ENCODE measurements at places on chromosomes 13 and 19. TPM values are rescaled to one million over a fixed set of nuclear protein-coding genes. Genes with fewer than 3 reads are reported as not detected.

- H3K27ac ChIP-seq = peak overlapping the region; percentile 95
- no peaks in the 10 kb centered on the region for H3K27me3 ChIP-seq
- DNase-seq = peak; percentile 70
Observed at GRCh38 chr19:3336680-3337523, 29.5 kb upstream of the NFIC start.

The PRTN3 gene
- polyA plus RNA-seq = 0.85 TPM

The HIPK4 gene
- 0.10 TPM for polyA plus RNA-seq

DNA sequence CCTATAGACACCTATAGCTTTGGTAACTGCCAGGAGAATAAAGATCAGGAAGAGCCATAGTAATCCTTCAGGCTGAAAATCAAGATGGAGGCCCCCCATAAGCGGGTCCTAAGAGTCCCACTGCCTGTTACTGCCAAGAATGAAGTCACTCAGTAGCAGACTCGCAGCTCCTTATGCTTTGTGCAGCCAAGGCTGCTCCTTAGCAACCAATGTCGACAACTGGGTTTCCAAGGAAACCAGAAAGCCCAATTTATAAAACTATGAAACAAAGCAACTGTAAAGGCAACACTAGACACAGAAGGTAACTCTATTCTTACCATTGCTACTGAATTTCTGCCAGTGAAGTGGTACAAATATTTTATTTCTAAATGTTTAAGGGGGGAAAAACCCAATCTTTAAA is 56.5 kb downstream of the DCLK1 start:
- H3K27me3 ChIP-seq = no peaks in the 10 kb centered on the region
- DNase-seq = peak; percentile 72
- H3K4me3 ChIP-seq = no peak overlapping the region
- no peaks in the 10 kb centered on the region for H3K36me3 ChIP-seq

DNA sequence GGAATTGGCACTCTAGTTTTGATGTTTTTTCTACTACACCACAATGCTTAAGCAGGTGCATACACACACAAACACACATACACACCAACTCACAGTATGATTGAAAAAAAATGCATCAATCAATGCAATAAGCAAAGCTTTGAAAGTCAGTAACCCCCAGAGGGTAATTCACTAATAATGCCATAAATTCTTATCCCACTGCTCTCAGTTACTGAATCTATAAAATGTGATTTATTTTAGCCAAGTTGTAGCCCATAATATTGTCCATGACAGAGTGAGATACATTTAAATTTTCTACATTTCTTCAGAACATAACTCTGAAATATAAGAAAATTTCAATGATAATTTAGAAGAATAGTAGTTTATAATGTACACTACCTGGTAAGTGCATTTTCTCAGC is 87.9 kb downstream of the LIG4 start:
- H3K4me1 ChIP-seq = no peaks in the 10 kb centered on the region
- H3K27me3 ChIP-seq = no peaks in the 10 kb centered on the region
- H3K36me3 ChIP-seq = no peaks in the 10 kb centered on the region
- no peak for DNase-seq
- no peak overlapping the region for H3K4me3 ChIP-seq
- no peak overlapping the region for H3K27ac ChIP-seq

GRCh38 chr19:40213882-40214570 is 4.2 kb downstream of the TTC9B start:
- H3K36me3 ChIP-seq = peaks cover 12% of the 10 kb centered on the region
- no peaks in the 10 kb centered on the region for H3K4me1 ChIP-seq
- H3K27me3 ChIP-seq = peaks cover 6% of the 10 kb centered on the region
- H3K27ac ChIP-seq = no peak overlapping the region
- no peak for DNase-seq

- no peaks in the 10 kb centered on the region for H3K4me1 ChIP-seq
- H3K27me3 ChIP-seq = no peaks in the 10 kb centered on the region
- no peak overlapping the region for H3K27ac ChIP-seq
- H3K4me3 ChIP-seq = no peak overlapping the region
- peaks cover 28% of the 10 kb centered on the region for H3K36me3 ChIP-seq
Observed at GRCh38 chr19:18167011-18167410, 6.6 kb upstream of the IFI30 start.

DNA sequence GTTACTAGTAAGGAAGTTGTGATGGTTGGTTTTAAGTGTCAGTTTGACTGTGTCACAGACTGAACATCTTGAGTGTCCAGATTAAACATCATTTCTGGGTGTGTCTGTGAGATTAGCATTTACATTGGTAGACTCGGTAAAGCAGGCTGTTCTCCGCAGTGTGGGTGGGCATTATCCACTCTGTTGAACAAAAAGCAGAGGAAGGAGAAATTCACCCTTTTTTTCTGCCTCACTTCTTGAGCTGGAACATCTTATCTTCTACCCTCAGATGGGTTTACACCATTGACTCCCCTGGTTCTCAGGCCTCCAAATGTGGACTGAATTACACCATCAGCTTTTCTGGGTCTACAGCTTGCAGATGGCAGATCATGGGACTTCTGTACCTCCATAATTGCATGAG is 63.7 kb upstream of the ZDHHC20 start:
- no peak overlapping the region for H3K27ac ChIP-seq
- DNase-seq = no peak
- no peak overlapping the region for H3K4me3 ChIP-seq
- H3K4me1 ChIP-seq = no peaks in the 10 kb centered on the region

The FARSA gene
- 72.1 TPM for polyA plus RNA-seq

- no peaks in the 10 kb centered on the region for H3K36me3 ChIP-seq
- peak; percentile 49 for DNase-seq
- H3K4me3 ChIP-seq = no peak overlapping the region
- H3K4me1 ChIP-seq = peaks cover 54% of the 10 kb centered on the region
Observed at GRCh38 chr19:33395561-33396550, 22.3 kb downstream of the CEBPG start.

DNA sequence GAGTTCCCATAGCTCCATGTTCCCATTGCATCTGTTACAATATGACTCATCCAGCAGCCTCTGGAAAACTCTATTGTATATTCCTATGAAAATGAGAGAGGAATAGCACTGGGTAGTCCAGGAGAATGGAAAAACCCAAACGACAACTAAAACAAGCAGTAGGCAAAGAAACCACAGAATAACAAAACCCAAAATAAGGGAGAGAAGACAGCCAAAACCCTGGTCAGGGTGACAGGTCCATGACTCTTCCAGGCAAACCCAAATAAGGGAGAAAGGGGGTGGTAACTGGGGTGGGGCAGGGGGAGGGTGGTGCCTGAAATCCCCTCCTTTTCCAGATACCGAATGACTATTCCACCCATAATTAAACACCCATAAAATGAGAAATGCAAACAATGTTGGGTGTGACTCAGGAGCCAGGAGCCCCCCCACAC is 4.0 kb upstream of the ZNF8 start:
- no peak for DNase-seq
- H3K36me3 ChIP-seq = peaks cover 14% of the 10 kb centered on the region
- H3K27ac ChIP-seq = no peak overlapping the region
- H3K4me1 ChIP-seq = peaks cover 5% of the 10 kb centered on the region

- peak; percentile 51 for DNase-seq
- H3K27me3 ChIP-seq = no peaks in the 10 kb centered on the region
- H3K27ac ChIP-seq = no peak overlapping the region
- H3K36me3 ChIP-seq = no peaks in the 10 kb centered on the region
- no peak overlapping the region for H3K4me3 ChIP-seq
Observed at GRCh38 chr19:18349524-18350128, 9.2 kb downstream of the PGPEP1 start.

- no peaks in the 10 kb centered on the region for H3K36me3 ChIP-seq
- no peak overlapping the region for H3K27ac ChIP-seq
- H3K27me3 ChIP-seq = no peaks in the 10 kb centered on the region
- no peaks in the 10 kb centered on the region for H3K4me1 ChIP-seq
- DNase-seq = no peak
- no peak overlapping the region for H3K4me3 ChIP-seq
Observed at GRCh38 chr13:57825066-57825465, 193.5 kb downstream of the PCDH17 start.

DNA sequence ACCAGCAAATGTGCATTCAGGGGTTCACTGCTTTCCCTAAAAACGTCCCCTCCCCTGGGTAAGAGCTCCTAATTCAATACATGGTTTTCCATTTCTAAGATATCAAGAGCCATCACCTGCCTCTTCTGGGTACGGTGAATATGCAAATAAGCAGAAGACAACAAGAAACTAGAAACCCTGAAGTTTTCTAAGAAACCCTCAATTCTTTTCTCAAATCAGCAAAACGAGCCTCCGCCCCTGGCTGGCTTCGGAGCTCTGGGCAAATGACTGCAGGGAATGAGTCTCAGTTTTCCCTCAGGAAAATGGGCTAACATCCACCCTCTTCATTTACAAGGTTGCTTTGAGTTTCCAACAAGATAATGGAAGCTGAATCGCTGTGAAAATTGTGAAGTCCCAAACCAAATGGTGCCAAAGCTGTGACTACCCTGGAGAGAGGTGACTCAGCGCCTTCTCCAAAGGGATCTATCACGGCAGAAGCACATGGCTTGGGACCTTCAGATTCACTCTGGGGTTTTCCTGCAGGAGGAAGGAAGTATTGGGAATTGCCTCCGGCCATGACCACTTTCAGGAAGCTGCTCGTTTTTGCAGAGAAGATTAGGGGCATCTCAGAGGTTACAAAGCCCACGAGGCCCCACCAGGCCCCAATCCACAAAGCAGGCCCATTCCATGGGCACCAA is 26.6 kb downstream of the KLF2 start:
- H3K36me3 ChIP-seq = no peaks in the 10 kb centered on the region
- no peaks in the 10 kb centered on the region for H3K27me3 ChIP-seq
- H3K4me3 ChIP-seq = no peak overlapping the region
- no peak for DNase-seq
- no peak overlapping the region for H3K27ac ChIP-seq

DNA sequence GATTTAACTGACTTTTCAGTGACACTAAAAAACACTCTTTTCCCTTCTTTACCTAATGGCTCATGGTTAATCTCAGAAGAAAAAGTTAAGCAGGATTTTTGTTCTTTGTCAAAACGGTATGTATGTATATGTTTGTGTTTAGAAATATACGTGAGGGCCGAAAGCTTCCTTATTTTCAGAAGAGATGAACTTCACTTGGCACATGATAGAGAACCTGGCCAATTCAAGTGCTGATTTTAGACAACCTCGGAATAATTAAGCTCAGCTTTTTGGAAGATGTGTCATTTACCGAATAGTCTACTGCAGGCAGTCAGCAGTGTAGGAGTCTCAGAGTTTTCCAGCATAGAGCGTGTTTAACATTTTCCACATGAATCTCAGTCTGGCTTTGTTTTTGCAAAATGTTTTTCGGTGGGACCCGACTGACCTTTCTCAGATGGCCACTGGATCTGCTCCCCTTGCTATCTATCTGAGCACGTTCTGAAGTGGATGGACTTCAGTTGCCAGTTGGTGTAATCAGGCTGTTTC is 4.6 kb downstream of the RNASEH2B start:
- DNase-seq = peak; percentile 38
- no peak overlapping the region for H3K4me3 ChIP-seq
- H3K36me3 ChIP-seq = no peaks in the 10 kb centered on the region
- H3K27ac ChIP-seq = no peak overlapping the region

DNA sequence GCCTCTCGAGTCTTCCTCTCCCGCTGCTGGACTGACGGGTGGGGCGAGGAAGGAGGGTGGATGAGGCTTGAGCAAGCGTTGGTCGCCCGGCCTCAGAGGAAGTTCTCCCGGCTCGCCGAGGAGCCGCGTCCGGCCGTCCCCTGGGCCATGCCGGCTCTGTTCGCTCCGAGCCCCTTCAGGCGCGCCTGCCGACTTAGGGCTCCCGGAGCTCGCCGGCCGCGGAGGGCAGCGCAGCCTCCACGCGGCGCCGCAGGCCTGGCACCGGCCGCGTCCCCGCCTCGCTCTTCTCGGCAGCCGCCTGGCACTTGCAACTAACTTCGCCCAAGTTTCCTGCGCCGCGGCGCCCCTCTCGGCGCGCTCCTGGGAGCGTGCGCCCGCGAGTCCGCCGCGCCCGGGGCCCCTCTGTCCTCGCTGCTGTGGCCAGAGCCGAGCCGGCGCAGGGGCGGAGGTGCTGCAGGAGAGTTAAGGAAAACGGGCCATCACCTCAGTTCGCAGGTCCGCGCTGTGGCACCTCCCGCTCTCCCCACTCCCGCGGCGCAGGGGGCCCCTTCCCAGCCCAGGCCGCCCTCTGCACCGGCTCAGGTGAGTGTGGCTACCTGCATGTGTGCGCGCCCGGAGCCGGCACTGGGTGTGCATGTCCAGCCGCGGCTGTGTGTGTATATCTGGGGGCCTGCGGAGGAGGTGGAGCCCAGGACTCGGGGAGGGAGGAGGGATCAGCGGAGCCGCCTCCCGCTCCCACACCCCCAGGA is 641 bp upstream of the SOX21 start:
- no peaks in the 10 kb centered on the region for H3K4me1 ChIP-seq
- peaks cover 30% of the 10 kb centered on the region for H3K27me3 ChIP-seq
- no peaks in the 10 kb centered on the region for H3K36me3 ChIP-seq
- no peak overlapping the region for H3K27ac ChIP-seq

DNA sequence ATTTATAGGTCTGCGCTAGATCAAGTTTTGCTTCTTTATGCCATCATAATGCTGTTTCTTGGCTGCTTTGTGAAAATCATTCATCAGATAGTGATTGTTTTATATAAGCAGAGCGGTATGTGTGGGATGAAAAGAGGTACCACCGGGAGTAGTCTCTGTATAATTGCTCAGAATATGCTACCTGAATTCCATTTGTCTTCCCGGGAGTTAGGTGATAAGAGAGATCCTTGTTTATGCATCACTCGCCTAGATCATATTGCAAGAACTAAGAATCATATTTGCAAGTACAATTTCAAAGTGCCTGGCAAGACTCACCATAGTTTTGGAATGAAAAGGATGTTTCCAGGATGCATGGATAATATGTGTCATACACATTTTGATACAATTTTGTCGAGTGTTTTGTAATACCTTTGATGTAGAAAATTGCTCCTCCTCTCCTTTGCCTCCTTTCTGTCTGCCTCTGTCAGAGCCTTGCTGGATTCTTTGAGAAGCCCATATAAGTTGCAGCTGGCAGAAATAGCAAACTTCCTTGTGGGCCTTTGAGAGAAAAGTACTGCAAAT is 1306.0 kb upstream of the SLC10A2 start:
- no peaks in the 10 kb centered on the region for H3K4me1 ChIP-seq
- H3K27me3 ChIP-seq = no peaks in the 10 kb centered on the region
- DNase-seq = no peak
- H3K4me3 ChIP-seq = no peak overlapping the region
- no peaks in the 10 kb centered on the region for H3K36me3 ChIP-seq

- peak overlapping the region; percentile 72 for H3K27ac ChIP-seq
- no peak for DNase-seq
- no peak overlapping the region for H3K4me3 ChIP-seq
- H3K27me3 ChIP-seq = no peaks in the 10 kb centered on the region
- H3K36me3 ChIP-seq = no peaks in the 10 kb centered on the region
Observed at GRCh38 chr19:54271106-54271505, 9.8 kb downstream of the LILRB2 start.

DNA sequence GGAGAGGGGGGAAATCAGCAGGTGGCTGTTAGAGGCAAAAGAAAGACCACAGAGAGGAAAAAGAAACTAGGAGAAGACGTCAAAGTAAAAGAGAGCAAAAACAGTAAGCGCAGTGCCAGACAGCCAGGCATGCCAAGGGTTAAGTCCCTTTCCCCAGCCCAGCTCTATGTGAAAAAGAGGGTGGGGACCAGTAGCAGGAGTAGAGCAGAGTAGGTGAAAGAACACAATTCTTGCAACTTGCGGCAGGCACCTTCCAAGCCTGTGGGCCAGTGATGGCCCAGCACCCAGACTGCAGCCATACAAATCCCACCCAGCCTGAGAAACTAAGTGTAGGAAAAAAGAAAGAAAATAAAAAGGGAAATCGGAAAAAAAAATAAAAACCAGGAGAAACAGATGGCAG is 64.2 kb upstream of the ZNF85 start:
- no peaks in the 10 kb centered on the region for H3K27me3 ChIP-seq
- H3K36me3 ChIP-seq = no peaks in the 10 kb centered on the region
- no peaks in the 10 kb centered on the region for H3K4me1 ChIP-seq
- no peak overlapping the region for H3K27ac ChIP-seq
- H3K4me3 ChIP-seq = no peak overlapping the region
